ENCODE measurements at places on chromosomes 2 and 18.

DNA sequence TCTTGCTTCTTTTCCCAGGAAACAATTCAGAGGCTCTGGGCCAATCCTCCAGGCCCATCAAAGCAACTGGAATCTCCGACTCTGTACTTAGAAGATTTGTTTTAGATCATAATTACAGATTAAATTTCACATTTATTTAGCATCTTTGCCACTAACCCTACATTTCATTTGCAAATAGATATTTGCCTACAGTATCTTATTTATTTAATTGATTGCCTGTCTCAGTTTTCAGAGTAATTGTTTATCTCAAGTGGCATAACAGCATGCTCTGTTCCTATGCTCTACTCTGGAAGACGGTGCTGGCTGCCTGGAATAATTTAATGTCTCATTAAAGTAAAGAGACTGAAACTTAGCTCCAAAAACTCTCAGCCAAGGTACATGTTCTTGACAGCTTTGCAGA is 213.4 kb downstream of the HNMT start:
- no peak for DNase-seq

- no peak for DNase-seq
Measured at GRCh38 chr2:217562871-217563480, 439.8 kb downstream of the TNS1 start.

- no peak for DNase-seq
Measured at GRCh38 chr2:50712569-50712968, 319.4 kb downstream of the NRXN1 start.

DNA sequence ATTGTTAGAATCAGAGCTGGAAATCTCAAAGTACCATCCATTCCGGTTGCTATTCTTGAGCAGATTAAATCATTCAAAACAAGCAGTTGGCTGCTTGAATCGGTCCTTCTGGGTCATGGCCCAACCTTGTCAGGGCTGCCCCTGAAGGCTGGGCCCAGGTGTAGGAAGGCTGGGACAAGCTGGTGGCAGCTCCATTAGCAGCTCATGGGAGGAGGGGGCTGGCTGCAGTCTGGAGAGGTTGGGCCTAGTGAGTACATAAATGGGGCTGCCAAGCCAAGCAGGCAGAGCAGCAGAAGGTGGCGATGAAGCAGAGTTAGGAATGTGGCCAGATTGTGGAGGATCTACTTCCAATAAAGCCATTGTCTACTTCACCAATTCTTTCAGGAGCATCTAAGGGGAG is 81.4 kb downstream of the ADCYAP1 start:
- no peak for DNase-seq

GRCh38 chr2:3662239-3662638 is 4.2 kb downstream of the ALLC start:
- DNase-seq = peak; percentile 21

All from fibroblast of skin of right biceps (primary cell).